ENCODE measurements at places on chromosomes 3 and 15.
A peak's percentile ranks its signal among the peaks of the same experiment; 100 is the strongest.

GRCh38 chr15:75785771-75786574 lies 57.3 kb upstream of the UBE2Q2 start:
- DNase-seq: no peak

- DNase-seq: no peak
These were observed 124.0 kb downstream of the KCNH8 start for GRCh38 chr3:19272296-19272695.

DNA sequence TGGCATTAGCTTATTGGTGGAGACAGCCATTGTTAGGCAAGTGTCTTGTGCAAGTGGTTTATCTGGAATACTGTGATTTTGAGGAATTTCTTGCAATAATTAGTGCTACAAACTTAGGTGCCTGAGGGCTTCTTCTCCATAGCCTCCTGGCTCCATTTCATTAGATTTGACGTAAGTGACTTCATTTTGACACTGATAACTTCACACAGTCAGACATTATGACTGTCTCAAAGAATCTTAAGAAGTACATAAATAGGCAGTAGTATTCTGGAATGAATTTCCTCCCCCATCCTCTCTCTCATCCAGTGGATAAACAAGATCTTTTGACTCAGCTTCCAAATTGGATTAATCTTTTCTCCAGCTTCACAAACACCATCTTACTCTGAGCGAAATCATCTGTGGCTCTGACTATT lies 19.0 kb downstream of the ARL14 start:
- DNase-seq: no peak

GRCh38 chr3:69747511-69748258 lies 8.4 kb downstream of the MITF start:
- DNase-seq: no peak

DNA sequence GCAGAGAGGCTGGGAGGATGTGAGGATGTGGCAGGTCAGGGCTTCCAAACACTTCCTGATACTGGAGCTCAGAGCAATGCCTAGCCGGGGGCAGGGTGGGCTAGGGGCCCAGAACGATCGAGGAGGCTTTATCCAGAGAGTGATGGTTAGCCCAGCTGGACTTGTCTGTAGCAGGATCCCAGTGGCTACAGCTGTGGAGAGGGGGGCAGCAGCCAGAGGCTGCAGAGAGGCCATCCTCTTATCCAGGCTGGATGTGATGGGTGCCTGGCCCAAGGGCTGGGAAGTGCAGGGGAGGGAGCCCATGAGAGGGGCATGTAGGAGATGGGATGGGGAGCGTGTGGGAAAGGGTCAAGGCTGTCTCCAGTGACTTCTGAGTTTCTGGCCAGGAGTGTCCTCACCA lies 4.6 kb downstream of the PARP3 start:
- no peak for DNase-seq

DNA sequence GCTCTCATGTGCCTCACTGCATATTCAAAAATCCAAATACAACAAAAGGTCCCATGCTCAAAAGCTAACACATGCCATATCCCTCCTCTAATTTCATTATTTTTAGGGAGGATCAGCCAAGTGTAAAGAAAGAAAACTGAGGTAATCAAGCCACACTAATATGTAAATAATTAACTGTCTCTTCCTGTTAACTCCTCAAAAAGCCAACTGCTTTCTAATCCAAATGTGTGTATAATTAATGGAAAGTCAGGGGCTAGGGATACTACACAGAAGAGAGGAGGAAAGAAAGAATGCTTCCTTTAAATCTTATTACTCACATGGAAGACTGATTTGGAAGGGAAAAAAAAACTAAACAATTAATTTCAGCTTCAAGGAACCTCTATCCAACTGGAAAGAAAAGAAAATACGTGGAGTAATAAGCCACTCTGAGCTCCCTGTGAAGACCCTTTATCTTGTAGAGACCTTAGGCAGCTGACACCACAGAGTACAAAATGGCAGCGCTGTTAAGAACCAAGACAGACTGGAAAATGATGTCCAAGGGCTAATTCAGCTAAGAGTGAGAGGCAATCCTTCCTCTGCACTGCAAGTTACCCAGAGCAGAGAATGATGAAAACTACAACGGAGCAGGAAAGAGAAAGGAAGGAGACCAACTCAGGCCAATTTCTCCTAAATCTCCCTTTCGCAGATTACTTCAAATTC lies 56.8 kb downstream of the ZNF148 start:
- peak; percentile 24 for DNase-seq

DNA sequence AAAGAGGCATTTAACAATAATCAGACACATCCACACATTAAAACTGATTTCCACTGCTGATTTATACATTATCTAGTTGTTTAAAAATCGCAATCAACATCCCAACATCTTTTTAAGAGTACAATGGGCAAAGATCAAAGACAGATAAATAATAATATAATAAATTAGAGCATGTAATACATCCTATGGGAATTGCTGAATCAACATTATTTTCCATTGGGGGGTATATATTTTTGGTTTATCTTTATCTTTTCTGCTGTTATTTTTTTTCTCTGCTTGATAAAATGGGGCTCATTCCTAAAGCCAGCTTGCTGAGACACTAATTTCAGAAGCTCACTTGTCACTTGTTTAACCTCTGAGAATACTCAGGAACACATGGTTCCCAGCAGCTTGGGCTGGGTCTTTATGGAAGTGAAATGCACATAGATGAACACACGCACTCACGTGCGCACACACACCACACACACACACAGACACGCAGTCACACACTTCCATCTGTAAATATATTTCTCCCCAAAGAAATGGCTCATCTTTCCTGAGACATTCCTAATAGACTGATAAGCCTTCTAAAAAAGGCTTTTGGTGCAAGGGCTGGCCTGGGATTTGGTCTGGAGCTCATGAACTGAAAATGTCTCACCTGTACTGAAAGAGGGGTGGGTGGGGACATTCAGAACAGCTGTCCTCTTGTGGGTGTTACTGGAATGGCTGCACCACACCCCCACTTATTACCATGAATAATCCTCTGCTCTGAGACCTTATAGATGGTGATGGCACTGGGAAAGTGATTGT lies 3.5 kb upstream of the PPIB start:
- DNase-seq: no peak

- DNase-seq: no peak
These were observed 161.4 kb upstream of the POU1F1 start for GRCh38 chr3:87437765-87438164.

GRCh38 chr15:69861331-69862171 lies 236.2 kb downstream of the TLE3 start:
- no peak for DNase-seq

GRCh38 chr3:48662145-48662752 lies 437 bp downstream of the CELSR3 start:
- DNase-seq: no peak

GRCh38 chr3:125062904-125063618 lies 7.3 kb upstream of the HEG1 start:
- DNase-seq: no peak

- no peak for DNase-seq
These were observed 41.3 kb downstream of the ANKRD28 start for GRCh38 chr3:15756505-15756904.

- no peak for DNase-seq
These were observed 23.8 kb upstream of the TIGIT start for GRCh38 chr3:114270019-114270418.

DNA sequence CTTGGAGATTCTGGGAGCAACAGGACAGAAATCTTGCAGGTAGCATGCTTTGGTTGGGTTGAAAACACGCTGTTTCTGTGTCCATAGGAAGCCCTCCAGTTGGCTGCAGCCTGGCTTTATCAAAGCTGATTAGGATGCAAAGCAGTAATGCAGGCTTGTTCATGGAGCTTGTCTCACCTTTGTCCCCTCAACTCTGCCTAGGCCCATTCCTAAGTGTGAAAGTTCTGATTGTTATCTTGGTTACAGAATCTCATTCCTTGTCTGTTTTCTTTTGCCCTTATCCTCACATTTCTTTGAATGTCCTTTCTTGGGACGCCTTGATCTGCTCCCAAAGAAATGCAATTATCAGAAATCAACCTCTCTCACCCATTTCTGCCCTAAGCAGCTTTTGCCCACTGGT lies 83.5 kb downstream of the IL20RB start:
- no peak for DNase-seq

DNA sequence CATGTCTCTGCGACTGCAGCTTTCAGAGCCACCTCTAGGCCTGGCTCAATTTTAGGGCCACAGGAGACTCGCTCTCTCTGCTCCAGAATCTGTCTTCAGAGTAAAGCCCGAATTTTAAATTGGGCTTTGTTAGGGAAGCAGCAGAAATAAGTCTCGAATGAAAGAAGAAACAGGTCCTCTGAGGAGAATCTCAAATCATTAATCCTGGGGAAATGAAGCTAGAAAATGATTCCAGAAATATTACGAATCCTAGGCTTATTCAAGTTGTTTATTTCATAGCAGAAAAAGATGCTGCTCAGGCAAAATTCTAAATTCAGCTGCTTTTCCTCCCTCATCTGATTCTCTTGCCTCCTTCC lies 114.2 kb upstream of the THBS1 start:
- DNase-seq: no peak

GRCh38 chr15:98651036-98651481 lies 2.7 kb downstream of the IGF1R start:
- no peak for DNase-seq

DNA sequence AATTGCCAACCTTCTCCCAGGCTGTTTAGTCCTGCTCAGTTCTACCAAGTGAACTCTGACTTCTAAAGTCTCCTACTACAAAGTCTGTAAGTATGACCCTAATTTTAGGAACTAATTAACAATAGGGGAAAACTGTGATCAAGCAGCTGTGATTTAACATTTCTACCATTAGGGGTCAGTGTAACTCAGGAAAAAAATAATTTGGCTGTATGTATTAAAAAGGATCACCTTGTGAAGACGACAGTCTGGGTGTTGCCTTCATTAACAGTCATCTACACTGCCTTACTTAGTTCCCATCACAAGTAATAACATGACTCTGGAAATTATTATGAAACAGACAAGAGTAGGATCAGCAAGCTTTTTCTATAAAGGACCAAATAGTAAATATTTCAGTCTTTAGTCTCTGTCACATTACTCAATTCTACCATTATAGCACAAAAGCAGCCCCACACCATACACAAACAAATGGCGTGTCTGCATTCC lies 4.2 kb upstream of the NPHP3 start:
- peak; percentile 84 for DNase-seq

DNA sequence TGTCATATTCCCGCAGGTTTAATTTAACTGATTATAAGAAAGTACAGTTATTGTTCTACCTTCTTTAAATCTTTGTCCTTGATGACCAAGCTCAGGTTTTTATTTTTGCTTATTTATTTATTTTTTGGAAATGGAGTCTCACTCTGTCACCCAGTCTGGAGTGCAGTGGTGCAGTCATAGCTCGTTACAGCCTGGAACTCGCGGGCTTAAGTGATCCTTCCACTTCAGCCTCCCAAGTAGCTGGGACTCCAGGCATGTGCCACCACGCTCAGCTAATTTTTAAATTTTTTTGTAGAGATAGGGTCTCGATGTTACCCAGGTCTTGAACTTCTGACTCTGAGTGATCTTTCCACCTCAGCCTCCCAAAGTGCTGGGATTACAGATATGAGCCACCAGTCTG lies 8.9 kb downstream of the USP3 start:
- DNase-seq: no peak

- DNase-seq: no peak
These were observed 13.6 kb downstream of the ARF4 start for GRCh38 chr3:57583544-57583943.

DNA sequence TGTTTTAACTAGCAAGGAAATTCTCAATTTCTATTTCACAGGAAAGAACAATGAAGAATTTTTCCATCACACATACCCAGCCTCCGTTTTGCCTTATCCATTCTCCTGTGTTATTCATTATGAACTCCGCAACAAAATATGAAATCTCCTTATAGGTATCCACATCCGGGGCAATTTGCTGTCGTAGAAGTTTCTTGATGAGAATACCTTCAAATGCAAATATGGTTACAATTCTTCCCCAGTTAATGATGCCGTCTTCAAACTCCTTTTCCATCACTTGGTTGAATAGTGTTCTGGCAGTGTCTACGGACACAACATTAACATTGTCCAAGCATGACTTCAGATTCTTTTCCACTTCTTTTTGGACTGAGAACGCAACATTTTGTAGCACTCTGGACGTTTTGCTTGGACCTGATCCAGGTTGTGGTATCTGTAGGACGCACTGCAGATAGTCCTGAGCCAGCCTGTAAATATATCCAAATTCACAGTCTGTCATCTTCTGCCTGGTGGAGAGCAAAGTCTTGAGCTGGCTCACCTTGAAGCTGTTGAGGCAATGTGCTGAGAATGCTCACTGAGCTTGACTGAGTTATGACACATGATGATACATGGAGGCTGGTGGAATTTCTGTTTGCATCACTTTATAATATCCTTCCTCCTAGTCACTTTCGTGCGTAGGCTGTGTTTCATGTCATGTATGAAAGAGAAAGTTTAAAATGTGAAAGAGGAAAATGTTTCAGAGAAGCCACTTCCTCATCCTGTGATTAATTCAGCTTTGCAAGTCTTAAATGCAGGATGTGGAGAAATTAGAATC lies at the start of gene BCL2A1:
Gene BCL2A1 (minus strand): TSS at position 573 of the 811 bp plus-strand sequence. CDS start 77 bp downstream, at position 496.
- DNase-seq: no peak

DNA sequence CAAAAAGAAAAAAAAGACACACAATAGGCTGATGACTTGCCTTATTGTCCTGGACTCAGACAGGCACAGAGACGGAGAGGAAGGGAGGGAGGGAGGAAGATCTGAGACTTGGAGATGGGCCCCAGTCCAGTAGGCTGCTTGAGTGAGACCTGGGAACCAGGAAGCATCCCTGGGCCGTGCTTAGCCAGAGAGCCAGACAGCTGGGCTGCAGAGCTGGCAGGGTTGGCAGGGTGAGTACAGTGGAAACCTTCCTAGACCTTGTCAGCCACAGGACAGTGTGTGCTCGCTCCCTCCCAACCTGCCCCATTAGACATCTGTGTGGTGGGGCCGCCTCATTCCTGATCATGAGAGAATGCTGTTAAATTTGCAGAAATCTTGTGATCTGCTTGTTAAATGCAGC lies 107.9 kb upstream of the ALDH1A3 start:
- DNase-seq: no peak

DNA sequence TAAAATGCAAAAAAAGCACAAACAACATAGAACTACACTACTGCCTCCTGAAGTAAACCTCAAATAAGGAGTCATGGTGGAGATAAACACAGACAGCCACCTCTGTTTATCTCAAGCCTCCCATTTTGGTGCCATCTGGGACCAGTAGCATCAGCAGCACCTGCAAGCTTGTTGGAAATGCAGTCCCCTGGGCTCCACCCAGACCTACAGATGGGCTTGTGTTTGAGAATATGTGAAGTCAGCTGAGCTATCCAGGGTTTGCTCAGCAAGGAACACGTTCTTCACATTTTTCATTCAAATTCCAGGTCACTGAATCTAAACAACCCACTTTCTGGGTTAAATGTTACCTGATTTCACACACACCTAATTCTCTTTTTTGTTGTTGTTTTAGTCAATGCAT lies 45.5 kb downstream of the RASGRF1 start:
- no peak for DNase-seq

- DNase-seq: no peak
These were observed 16.3 kb upstream of the TIPARP start for GRCh38 chr3:156657862-156658731.

DNA sequence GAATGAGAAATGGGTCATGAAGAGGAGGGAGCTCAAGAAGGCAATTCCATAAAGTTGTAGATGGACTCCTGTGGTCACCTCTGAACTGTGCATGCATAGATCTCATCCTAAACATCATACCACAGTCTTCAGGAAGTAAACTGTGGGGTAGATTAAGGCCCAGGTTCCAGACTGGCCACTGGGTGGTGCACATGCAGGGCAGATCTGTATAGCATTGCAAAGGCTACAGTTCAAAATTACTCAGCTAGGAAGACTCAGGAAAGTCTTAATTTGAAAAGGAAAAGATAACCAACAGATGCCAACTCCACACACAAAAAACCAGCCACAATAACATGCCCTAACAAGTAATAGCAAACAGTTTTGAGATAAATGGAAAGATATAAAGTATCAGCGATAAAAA lies 20.3 kb downstream of the KY start:
- no peak for DNase-seq
